ENCODE measurements at places on chromosomes 1 and 21.

GRCh38 chr1:236301958-236302335 lies 20.2 kb upstream of the ERO1B start:
- no peak for DNase-seq

DNA sequence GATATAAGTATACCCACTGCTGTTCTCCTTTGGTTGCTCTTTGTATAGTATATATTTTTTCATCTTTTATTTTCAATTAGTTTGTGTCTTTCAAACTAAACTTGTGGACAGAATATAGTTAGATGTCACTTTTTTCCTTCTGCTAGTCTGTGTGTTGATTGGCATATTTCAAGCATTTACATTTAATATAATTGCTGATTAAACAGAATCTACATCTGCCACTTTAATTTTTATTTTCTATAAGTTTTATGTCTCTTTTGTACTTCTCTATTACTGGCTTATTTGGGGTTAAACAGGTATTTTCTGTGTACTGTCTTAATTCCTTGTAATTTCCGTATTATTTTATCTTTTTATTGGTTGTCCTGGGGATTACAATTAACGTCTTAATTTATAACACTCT lies 74.4 kb upstream of the CHODL start:
- DNase-seq: no peak

- DNase-seq: no peak
Measured at GRCh38 chr1:175434283-175434860, 241.8 kb upstream of the KIAA0040 start.

DNA sequence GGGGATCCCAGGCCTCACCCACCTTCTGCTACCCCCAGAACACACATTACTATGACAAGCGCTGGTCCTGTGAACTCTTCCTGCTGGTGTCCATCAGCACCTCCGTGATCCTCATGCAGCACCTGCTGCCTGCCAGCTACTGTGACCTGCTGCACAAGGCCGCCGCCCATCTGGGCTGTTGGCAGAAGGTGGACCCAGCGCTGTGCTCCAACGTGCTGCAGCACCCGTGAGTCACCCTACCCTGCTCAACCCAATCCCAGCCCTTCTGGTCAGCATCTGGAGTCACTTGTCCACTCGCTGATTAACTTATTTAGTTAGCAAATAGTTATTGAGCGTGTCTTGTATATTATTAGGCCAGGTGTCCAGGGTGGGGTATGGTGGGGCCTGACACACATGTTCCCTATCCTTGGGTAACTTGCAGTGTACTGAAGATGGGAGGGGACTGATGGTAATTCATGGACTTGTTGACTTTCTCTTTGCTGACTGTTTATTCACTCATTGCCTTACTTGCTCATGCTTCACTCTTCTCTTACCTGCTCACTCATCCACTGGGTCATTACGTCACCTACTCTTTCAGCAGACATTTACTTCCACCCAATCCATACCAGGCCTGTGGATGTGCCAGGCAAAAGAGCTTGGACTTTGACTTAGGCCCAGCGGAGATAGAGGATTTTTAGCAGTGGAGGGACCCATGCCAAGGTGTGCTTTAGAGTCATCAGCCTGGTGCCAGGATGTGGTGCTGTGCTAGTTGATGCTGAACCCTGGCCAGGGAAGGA lies 12.9 kb upstream of the KPNA6 start:
- DNase-seq: no peak

GRCh38 chr1:154442006-154442740 lies 37.0 kb downstream of the IL6R start:
- DNase-seq: peak; percentile 73

DNA sequence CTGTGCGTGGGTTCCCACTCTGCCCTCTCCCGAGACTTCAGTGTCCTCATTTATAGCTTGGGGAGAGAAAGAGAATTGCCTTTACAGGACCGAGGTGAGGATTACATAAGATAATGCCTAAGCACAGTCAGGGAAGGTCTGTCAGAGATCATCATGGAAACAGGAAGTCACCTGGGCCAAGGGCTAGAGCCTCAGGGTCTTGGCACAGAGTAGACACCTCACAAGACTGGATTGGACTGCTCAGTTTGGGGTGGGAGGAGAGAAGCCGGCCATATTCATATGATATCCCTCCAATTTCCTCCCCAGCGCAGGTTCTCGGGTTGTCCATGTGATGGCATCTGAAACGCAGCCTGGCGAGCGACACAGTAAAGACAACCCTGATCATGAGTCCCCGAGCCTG lies 3.8 kb downstream of the CNR2 start:
- DNase-seq: no peak

GRCh38 chr1:205287767-205288559 lies 33.6 kb downstream of the NUAK2 start:
- DNase-seq: no peak

DNA sequence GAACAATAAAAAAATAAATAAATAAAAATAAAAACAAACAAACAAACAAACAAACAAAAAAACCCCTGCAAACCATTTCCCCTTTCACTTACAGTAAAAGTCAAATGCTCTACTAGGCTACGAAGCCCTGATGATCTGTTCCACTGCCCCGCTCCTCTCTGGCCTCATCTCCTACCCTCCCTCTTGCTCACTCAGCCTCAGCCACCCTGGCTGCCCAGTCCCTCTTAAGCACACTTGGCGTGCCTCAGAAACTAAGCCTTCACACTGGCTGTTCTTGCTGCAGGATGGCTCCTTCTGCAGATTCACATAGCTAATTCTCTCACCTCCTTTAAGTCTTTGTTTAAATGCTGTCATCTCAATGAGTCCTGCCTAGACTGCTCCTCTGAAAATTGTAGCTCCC lies 30.8 kb upstream of the UHMK1 start:
- no peak for DNase-seq

DNA sequence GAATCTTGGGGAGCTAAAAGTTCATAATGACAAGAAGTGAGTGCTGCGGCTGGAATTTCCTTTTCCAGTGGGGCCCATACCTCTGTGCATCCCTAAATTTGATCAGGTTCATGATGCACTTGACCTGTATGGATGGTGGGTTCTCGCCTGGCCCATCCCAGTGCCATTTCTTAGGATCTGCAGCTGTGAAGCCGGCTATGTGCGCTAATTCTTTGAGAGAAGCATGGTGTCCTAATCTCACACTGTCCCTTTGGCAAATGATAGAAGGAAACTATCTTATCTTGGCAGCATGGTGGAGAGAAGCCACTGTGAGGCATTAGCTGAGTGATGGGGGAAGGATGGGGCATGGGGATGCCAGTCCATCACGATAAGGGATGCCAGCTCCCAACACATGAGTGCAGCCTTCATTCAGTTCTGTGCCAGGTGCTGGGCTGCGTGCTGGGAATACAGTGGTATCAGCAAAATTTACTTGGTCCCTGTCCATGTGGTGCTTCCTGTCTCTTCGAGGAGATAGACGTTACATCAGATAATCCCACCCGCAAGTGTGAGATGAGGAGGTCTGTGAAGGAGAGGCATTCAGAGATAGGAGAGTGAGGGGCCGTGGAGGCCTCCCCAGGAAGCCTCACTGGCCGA lies 30.5 kb downstream of the STUM start:
- DNase-seq: no peak

DNA sequence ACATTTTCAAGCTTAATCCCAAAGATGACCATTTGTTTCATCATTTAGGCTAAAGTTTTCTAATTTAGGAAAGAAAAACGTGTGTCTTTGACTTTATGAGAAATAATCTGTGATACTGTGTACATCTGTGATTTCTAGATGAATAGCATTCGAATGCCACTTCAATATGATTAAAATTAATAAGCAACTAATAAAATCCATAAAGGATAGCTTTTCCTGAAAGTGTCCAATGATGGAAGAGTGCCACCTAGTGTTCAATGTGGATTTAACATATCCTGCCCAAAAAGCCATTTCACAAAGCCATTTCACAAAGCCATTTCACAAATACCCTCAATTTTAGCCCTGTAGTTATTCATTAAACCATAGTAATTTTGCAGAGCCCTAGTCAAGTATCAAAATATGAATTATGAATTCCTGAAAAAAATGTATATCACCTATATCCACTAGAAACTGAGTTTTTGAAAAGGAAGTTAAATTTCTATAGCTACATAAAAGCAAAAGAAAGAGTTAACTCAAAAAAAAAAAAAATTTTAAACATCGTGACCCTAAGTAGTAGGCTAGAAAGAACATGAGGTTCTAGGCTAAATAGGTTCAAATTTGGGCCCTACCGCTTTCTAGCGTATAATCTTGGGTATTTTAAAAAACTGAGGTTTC lies 19.1 kb downstream of the NME7 start:
- DNase-seq: no peak

- no peak for DNase-seq
Measured at GRCh38 chr1:26234644-26235370, 807 bp downstream of the CEP85 start.
